Stimulated activated CD4-positive, alpha-beta T cell treated with anti-CD3 and anti-CD28 coated beads, Interleukin-15, amount 100 ng/mL, for 1 hour (primary cell): ENCODE measurements at places on chromosomes 6 and 20.

DNA sequence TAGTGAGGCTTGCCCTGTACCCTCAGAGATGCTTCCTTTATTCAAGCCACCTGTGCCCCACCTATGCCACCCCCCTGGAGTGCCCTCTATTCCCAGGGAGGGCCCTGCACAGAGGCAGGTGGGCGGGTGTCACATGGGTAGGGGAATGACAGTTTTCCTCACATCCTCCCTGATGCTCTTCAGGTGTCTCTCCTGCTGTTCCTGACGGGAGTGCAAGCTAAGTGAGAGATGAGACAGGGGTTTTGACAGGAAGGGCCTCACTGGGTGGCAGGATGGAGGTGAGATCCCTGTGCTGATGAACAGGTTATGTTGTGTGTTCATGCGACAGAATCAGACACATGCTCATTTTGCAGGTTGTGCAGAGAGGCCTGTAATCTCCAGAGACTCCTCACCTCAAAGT, 164.1 kb upstream of the CHD6 start:
- no peak for DNase-seq

GRCh38 chr6:160534050-160534696, 129.9 kb downstream of the LPA start:
- peak; percentile 45 for DNase-seq

DNA sequence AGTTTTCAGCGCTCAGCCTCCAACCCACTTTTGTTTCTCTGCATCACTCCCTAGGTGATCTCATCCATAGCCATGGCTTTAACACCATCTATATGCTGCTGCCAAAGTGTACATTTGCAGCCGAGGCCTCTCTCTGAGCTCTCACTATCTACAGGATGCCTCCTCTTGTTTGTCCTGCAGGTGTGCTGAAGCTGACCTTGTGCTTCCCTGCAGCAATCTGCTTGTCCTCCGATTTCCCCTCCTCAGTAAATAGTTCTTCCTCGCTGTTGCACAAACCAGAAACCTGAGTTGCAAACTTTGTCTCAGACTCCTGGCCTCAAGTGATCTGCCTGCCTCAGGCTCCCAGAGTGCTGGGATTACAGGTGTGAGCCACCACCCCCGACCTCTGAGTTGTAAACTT, 3.7 kb upstream of the TXNDC5 start:
- no peak for DNase-seq

GRCh38 chr6:118198746-118199145, 291.7 kb downstream of the SLC35F1 start:
- DNase-seq = no peak

DNA sequence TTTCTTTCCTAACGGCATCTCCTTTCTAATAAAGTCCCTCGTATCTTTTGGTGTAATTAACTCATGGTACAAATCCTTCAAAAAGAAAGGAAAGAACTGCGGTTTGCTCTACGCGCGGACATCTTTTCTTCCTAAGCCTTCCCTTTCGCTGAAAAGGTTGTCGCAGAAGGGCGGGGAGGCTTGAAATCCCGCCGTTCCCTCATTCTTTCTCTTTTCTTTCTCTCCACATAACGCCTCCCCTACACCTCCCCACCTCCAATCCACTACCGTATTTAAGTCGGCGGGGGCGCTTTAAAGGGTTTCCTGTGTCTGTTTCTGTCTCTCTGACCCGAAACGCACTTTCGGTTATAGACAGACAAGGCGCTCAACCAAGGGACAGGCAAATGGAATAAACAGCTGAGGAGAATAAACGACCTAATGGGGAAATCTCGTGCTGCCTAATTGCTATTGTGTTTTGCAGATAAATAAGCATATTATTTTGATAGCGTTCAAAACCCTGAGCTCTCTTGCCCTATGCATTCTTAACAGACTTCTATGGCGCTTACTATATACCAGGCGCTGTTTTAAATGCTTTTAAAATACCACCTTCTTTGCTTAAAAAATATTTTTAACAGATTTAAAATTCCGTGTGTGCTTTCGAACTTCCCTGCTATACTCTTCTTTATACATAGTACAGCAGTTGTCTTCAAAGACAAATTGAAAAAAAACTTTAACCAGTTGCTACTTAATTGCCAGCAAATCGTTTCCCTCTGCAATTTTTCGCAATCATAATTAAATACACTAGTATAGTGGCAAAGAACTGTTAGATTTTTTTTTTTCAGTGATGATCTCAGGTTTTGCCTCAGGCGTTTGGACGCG, 2.5 kb upstream of the HEY2 start:
- peak; percentile 33 for DNase-seq

DNA sequence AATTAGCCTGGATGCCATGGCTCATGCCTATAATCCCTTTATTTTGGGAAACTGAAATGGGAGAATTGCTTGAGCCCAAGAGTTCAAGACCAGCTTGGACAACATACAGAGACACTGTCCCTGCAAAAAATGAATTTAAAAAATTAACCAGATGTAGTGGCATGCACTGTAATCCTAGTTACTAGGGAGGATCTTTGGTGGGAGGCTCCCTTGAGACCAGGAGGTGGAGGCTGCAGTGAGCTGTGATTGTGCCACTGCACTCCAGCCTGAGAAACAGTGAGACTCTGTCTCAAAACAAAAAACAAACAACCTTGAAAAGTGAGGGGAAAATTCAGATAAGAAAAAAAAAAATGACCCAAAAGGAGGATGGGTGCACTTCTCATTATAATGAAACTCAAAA, 23.4 kb downstream of the CAP2 start:
- no peak for DNase-seq

GRCh38 chr6:9197726-9198125, 762.4 kb upstream of the SLC35B3 start:
- DNase-seq = no peak

DNA sequence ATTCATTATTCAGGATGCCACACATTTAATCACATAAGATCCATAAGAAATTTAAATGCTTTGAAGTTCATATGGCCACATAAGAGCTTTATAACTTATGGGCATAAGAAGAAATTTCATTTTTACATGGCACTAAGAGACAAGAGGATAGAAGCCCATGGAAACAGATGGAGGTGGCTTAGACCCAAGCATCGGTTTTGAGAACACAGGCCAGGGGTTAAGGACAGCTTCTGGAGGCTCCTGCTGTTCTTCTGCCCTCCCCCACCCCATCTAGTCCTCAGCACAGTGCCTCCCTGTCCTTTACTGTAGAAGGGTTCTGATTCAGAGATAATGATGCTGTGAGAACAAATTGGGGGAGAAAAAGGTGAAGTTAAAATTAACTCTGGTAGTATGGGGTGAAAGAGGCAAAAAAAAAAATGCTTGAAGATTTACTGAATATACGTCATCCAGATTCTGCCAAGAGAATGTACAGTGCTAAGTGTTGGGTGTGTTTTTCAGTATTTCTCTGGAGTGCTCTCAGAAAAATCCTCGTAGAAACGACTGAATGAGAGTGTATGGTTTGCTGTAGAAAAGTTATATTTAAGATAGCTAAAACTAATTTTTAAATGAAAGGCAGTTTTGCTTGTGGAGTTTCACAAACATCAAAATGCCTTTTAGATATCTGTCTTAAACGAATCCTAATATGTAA, 539.7 kb downstream of the QKI start:
- no peak for DNase-seq

DNA sequence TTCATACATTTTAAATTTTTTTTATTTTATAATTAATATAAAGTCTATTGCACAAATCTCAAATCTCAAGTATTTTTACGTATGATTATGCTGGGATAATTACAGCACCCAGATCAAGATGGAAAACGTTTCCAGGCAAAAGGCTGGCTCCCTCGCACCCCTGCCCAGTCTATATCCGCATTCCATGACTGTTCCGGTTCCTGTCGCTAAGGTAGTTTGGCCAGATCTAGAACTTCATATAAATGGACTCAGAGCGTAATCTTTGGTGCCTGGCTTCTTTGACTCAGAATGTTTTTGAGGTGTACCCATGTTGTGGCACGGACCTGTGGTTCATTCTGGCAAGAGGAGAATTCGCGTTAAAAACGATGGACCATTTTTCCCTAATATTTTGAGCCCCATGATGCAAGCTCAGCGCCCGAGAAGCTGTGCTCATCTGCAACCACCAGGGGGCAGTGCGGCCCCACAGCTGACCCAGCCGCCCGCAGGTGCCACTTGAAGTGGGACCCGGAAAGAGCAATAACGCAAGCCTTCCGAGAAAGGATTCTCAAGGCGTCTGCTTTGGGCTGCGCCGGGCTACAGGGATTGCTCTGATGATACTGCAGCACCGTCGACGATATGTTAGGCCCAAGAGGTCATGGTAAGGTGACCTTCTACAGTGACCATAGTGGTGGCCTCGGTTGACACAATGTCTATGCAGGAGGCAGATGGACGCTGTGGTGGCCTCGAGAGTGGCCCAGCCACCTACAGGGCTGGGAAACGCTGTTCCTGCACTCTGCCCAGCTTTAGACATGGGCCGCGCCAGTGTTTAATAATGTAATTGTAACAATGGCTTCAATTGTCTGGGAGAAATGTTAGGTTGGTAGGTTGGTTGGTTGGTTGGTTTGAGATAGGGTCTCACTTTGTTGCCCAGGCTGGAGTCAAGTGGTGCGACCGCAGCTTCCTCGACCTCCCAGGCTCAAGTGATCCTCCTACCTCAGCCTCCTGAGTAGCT, 160.1 kb downstream of the ZMYND8 start:
- peak; percentile 68 for DNase-seq

DNA sequence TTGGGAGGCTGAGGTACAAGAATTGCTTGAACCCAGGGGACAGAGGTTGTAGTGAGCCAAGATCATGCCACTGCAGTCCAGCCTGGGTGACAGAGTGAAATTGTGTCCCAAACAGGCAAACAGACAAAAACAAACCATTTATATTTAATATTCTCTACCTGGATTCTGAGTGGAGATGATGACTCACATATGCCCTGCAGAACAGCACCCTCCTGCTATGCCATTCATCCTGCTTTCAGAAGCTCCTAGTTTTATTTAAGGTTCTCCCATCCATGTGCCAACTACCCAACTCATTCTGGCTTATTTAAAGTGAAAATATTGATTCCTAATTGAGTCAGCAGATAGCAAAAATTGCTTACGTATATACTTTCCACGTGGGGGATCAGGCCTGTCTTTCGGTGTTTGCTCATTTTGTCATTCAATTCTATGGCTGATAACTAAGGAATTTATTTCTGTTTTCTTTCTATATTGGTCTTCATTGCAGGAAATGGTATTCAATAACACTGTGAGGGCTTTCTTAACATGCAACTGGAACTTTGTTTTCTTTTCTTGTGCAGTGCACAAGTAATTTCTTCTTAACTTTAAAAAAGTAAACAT, 459.1 kb upstream of the JAG1 start:
- DNase-seq = no peak

DNA sequence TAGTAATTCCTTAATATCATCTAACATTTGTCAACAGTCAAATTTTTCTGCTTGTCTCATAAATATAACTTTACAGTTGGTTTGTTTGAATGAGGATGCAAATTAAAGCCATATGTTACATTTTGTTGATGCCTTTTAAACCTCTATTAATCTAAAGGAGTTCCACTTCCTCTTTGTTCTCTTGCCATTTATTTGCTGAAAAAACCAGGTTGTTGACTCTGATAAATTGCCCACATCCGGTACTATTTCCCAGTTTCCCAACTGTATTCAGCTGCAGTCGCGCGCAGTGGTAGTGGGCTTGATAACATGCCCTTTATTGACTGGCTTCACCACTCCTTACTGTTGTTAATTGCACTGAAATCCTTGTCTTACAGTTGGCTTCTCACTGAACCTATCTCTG, 32.8 kb upstream of the SIRPB2 start:
- no peak for DNase-seq

DNA sequence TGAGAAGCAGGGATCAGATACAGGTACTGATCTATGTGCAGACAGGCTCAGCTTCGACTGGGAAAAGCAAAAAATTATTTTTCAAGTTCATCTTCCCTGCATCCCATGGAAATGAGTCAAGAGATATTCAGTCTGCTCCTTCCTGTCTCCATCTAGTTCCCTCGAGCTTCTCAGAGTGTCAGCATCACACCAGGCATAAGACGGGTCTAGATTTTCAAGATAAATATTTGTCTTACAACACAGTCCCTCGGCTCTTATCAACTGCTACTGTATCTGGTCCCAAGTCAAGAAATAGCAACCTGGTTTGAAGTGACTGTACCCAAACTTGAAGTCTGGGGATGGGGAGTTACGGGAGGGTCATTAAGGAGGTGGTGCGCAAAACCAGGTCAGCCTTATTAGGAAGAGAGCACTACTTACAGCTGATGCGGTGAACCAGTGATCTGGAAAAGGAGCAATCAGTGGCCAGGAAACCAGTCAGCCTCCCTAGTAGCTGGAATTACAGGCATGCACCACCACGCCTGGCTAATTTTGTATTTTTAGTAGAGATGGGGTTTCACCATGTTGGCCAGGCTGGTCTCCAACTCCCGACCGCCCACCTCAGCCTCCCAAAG, 29.7 kb downstream of the ZMYND8 start:
- no peak for DNase-seq

GRCh38 chr6:134014588-134015137, 37.8 kb downstream of the SLC2A12 start:
- no peak for DNase-seq

- no peak for DNase-seq
Measured at GRCh38 chr6:161750686-161751085, 476.8 kb upstream of the AGPAT4 start.

DNA sequence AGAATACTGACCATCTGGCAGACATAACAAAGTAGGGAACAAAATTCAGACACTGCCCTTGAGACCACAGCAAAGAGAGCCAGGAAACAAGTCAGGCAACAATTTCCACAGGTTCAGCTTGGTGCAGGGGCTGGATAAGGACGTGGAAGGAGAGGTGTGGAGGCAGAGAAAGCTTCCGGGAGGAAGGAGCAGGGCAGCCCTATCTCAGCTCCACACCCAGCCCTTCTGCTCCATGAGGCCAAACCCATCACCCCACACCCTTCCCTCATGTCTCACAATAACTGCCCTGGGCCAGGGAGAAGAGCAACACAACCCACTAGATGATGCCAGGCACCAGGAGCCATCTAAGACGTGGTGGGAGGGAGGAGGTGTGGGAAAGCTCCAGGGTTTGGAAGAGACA, 5.8 kb downstream of the SNHG17 start:
- DNase-seq = no peak

GRCh38 chr6:2943564-2943955, 27.8 kb downstream of the SERPINB6 start:
- no peak for DNase-seq

- DNase-seq = peak; percentile 19
Measured at GRCh38 chr20:5001174-5002076, at the start of gene SLC23A2. Gene SLC23A2 (minus strand): TSS chr20:5001510. CDS start chr20:4932562, 68,948 bp downstream.

- no peak for DNase-seq
Measured at GRCh38 chr20:5918856-5919625, 31.3 kb downstream of the TRMT6 start.

- DNase-seq = no peak
Measured at GRCh38 chr6:139965393-139965792, 590.9 kb upstream of the CITED2 start.

GRCh38 chr20:18103497-18103896, 34.2 kb upstream of the KAT14 start:
- DNase-seq = no peak

DNA sequence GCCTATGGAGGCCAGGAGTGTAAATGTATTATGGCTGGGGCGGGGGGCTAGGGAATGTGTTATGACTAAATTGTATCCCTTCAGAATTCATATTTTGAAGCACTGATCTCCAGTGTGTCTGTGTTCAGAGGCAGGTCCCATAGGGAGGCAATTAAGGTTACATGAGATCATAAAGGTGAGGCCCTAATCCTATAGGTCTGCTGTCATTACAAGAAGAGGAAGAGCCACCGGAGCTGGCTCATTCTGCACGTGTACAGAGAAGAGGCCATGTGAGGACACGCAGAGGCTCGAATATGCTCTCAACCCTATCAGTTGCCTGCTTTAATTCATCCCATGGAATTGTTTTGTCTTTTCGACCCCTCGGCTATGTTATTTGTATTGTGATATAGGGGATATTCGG, 76.9 kb downstream of the VTA1 start:
- DNase-seq = no peak

- no peak for DNase-seq
Measured at GRCh38 chr20:22450537-22450936, 133.8 kb downstream of the FOXA2 start.
